ENCODE measurements at places on chromosomes 5 and 9.

GRCh38 chr5:91885291-91886265, 502.5 kb upstream of the ARRDC3 start:
- DNase-seq = no peak

- no peak for DNase-seq
These were observed 25.3 kb upstream of the PPP1R2B start for GRCh38 chr5:156824800-156825199.

- no peak for DNase-seq
These were observed 111.9 kb upstream of the TNFAIP8 start for GRCh38 chr5:119243888-119244287.

DNA sequence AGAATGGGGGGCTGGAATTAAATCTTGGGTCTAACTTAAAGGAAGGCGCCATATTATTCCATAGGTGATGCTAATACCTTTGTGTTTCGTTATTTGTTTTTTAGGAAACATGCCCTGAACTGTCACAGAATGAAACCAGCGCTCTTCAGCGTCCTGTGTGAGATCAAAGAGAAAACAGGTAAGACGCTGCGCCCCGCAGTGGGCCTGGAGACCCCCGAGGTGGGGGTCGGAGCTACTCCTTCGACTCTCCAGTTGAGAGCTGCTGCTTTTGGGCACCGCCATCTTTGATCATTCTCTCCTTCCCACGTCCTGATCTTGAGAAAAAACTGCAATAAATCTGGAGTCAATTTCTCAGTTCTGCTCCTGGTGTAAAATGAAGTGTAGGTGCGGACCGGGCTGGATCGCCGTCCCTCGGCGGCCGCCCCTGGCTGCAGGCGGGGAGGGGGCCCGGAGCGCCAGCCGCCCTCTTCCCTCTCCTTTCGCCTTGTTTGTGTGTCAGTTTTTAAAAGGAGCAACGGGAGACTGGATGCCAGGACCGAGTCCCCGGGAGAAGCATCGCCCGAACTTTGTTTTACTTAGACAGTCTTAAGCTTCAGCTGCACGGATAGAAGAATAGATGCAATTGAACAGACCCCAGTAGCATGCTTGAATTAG, 1.4 kb downstream of the PBX3 start:
- DNase-seq = no peak

DNA sequence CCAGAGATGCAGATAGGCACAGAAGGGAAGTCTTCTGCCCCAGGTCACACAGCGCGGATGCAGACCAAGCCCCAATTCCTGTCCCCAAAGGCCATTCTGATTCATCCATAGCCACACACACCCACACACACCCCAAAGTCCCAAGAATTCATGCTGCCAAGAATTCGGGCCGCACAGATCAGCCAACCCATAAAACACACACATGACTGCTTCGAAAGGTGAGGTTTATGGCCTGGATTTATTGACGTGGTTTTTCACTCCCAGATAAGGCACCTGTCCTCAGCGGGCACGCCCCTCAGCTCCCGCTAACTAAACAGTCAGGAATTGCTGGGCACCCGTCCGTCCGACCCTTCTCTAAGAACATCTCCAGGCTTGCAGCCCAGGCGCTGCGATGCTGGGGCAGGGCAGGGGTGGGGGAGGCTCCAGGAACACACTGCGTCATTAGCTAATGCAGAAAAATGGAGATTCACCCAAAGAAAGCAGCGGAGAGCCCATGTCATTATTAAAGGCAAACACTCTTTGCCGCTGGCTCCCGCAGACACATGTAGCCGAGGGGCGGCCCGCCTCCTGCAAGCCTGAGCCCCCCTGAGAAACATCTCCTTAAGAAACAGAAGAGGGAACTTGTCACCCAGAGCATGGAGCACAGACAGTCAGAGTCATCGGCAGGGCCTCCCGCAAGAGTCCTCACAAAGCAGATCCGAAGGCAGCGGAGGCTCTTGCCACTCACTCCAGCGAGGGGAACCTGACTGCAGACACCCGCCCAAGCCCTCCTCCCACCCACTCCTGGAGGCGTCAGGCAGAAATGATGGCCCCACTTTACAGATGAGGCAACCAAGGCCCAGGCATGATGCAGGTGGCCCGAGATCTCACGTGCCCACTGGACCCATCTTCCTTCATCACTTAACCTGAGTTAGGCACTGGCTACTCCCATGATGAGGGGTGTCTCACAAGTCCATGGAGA, 19.9 kb downstream of the VAV2 start:
- DNase-seq = no peak

DNA sequence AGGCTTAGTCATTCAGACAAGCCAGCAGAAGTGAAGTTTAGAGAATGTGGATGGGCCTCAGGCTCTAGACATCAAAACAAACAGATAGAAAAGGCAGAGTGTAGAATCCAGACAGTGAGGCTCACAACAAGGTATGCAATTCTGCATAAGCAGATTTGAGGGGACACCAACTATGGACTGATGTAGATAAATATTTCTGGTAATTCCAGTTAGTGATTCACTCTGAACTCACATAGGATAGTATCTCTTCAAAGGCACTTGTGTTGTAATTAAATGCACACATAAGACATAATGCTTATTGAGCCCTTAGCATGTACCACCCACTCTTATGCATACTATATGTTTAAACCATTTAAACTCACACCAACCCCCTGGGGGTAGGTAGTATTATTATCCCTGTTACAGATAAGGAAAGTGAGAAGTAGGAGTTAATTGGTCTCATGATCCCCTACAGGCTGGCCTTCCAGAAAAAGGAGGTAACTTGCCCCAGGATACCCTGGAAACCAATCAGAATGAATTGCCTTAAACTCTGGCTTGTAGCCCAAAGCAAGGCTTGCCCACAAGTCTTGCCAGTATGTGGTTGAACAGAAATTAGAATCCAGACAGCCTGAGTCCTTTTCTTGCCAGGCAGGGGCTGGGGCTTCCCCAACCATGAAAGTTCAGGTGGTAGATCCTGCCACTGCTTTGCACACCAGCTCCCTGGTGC, 39.5 kb upstream of the HSPB3 start:
- no peak for DNase-seq

DNA sequence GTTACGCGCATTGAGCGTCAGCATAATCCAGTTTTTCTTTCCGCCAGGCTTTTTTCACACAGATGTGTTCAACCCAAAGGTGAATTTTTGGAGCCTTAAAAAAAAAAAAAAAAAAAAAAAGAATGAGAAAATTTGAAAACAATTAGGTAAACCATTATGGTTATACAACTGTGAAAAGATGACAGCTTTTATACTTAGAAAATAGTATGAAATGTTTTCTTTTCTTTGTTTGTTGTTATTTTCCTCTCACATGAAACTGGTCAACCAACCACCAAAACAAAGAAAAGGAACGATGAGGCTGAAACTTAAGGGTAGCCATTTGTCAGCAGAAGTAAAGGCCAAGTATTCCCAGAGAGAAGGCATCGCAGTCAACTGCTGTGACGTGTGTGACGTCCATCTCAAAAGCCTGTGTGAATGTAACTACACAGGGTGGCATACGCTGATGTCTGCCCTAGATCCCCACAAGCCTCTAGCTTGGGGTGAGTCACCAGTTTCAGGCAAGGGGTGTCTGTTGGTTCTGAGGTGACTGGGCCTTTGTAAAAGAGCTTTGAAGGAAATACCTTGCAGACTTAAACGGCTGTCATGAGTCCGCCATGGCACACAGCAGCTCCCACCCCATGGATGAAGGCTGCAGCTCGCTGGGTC, 182.9 kb downstream of the AOPEP start:
- DNase-seq = peak; percentile 38

DNA sequence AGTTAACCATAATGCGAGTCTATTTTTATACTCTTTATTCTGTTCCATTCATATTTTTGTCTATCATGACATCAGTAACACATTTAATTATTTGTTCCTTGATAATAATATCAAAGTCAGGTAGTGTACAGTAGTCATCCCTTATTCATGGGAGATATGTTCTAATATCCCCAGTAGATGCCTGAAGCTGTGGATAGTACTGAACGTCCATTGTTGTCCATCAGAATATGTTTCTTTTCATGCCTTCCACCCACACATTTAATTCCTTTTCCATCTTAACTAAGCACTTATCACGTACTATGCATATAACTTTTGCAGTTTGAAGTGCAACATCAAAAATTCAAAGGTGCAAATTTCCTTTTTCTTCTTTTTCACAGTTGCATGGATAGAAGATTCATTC, 53.6 kb downstream of the FER start:
- DNase-seq = no peak

DNA sequence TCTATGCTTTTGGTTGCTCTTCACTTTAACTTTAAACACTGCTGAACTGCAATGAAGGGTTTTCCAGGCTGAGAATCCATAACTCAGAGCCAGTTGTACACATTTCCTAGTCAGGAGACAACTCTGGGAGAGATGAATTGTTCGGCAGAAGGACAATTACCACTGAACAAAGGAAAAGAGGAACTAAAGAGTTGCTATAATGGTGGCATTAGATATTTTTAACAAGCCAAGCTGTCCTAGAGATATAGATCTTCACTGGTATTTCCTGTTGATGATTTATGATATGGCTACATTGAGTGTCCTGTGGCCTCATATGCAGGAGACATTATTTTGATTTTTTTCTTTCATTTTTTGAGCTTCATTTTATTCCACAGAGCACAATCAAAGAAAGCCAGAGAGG, 219.1 kb upstream of the PCSK5 start:
- no peak for DNase-seq

DNA sequence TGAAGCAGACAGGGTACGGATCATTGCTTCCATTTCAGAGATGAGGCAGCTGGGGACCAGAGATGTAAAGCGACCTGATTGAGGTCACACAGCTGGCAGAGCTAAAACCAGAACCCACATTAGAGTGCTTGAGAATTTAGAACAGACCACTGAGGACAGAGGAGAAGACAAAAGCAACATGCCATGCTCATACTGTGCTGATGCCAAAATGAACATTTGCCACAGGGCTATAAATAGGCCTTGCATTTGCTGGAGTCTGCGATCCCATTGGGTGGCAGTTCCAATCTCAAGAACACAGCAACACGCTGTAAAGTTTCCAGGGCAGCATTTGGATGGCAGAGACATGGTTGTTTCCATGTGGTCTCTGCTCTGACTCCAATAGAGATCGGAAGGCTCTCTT, 222.4 kb upstream of the TBC1D2 start:
- DNase-seq = no peak

GRCh38 chr9:76013809-76014208, 123.3 kb downstream of the PCSK5 start:
- DNase-seq = no peak

DNA sequence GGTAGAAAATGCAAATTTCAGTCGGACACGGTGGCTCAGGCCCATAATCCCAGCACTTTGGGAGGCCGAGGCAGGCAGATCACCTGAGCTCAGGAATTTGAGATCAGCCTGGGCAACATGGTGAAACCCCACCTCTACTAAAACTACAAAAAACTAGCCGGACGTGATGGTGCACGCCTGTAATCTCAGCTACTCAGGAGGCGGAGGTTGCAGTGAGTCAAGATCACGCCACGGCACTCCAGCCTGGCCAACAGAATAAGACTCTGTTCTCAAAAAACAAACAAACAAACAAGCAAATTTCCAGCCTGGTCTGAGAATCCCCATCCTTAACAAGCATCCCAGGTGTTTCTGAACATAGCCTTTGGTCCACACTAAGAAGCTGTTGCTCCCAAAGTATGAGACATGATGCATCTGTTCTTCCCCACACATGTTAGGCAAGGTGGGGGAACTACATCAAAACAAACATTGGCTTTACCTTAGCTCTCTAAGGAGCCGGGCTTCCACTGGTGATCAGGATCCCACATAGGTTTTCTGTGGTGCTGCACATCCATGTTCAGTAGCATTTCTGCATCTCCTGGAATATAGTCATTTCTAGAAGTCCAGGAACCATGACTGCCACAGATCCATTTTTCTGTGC, 92.5 kb upstream of the DMRT1 start:
- no peak for DNase-seq

DNA sequence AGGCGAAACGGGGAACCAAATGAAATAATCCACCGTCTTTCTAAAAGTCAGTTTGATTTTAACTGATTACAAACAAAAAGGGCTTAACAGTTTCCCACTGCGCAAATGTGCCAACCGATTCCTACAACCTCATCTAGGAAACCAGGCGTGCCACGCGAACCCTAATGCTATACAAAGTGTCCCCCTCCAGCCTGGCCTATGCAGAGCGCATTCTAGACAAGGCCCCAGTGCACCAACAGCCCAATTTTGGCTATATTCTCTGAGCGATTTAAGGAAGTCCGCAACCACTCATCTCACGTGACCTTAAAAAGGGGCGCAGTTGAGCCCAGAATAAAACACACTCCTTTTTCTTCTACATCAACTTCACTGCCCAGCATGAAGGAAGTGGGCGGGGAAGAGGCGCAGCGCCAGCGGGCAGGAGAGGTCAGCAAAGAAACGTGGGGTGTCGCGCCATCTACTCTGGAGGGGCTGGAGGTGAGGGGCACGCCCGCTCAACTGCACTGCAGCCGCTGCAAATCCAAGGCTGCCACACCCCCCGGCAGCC, 779 bp downstream of the FAM13B start:
- DNase-seq = no peak

GRCh38 chr9:128420651-128421481, at the start of gene CERCAM:
Gene CERCAM, plus strand, starts transcription at chr9:128420857. Its CDS starts 21 bp downstream, at chr9:128420878.
- peak; percentile 65 for DNase-seq

- DNase-seq = no peak
These were observed 708 bp downstream of the RXRA start for GRCh38 chr9:134326724-134327601.

GRCh38 chr5:170651604-170652277, 131.8 kb upstream of the GABRP start:
- no peak for DNase-seq

- DNase-seq = no peak
These were observed 861 bp downstream of the MTX3 start for GRCh38 chr5:79990205-79990597.

DNA sequence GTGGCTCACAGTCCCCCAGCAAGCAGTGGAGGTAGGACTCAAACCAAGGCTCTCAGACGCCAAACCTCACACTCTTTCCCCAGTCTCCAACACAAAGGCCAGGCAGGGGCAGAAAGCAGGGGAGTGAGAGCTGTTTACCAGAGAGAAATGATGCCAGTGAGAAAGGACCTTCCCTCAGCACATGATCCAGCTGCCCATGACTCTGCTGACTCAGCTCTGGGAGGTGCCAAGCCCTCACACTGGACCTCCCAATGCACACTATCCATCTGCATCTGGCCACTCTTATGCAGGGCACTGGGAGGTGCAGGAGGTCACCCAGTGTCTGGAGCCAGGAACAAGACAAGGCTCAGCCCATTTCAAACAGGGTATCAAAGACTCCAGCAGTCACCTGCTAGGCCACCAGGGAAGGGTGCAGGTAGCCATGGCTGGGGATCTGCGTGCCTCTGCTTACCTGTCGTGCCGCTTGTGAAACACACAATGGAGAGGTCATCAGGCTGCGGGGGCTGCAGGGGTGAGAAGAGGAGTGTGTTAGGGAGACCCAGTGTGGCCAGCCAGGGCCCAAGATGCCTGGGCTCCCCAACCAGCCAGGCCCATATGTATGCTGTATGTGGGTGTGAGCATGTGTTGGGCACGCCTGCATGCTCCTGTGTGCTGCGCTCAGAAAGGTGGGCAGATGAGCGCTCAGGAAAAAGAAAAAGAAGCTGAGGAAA, 26.3 kb downstream of the ACSL6 start:
- DNase-seq = no peak

Measured in stimulated activated naive CD8-positive, alpha-beta T cell treated with anti-CD3 and anti-CD28 coated beads, Interleukin-15, amount 100 ng/mL, for 72 hours (primary cell).